ENCODE measurements at places on chromosomes 12 and 14.

GRCh38 chr12:46470975-46471374 lies 98.4 kb upstream of the SLC38A2 start:
- DNase-seq = no peak

- DNase-seq = no peak
Measured at GRCh38 chr12:18859400-18859799, 121.5 kb downstream of the CAPZA3 start.

GRCh38 chr12:123940627-123940966 lies 32.0 kb downstream of the CCDC92 start:
- no peak for DNase-seq

DNA sequence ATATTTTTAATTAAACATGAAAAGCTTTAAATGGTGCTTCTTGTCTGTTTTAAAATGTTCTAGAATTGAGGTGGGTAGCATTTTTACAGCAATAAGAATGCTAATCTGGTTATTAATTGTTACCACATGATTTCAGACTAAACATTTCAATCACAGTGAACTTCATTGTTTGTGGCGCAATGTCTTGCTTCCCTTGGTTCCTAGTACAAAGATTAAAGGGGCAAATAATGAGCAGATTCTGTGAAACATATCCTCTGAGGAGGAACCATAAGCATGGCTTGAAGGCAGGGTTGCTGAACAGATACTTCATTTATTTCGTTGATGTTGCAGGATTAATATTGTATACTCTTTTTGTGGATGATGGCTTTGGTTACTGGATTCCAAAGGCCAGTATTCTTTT lies 162.1 kb downstream of the FUT8 start:
- DNase-seq = no peak

GRCh38 chr12:104796475-104796862 lies 161.6 kb downstream of the SLC41A2 start:
- DNase-seq = no peak

GRCh38 chr14:100955201-100955600 lies 51.7 kb upstream of the RTL1 start:
- no peak for DNase-seq

GRCh38 chr12:27915021-27915420 lies 57.5 kb downstream of the PTHLH start:
- no peak for DNase-seq

DNA sequence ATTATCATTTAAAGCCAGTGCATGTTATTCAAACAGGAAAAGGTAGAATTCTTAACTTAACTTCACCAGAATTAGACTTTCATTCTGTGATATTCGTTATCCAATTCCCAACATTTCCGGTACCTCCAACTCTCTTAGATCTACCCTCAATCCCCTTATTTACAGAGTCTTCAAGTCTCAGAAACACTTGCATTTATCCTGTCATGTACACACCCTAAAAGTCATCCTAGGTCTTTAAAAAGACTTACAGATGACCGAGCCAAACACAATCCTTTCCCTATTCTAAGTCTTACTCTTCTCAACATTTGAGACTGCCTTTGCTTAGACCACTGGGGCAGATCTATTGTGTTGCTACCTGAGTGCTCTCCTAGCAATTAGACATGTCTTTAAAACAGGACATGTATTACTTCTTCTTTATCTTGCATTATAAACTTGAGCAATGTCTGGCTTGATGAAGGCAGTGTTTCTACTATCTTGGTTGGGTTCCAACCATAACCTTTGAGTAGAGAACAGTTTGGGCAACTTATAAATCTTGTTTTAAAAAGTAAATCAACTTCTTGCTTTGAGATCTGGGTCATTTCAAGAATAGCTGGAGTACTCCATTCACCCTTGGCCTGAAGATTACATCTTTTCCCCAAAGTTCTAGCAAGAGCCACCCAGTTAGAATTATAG lies 140.6 kb upstream of the PLEKHG7 start:
- DNase-seq = no peak

DNA sequence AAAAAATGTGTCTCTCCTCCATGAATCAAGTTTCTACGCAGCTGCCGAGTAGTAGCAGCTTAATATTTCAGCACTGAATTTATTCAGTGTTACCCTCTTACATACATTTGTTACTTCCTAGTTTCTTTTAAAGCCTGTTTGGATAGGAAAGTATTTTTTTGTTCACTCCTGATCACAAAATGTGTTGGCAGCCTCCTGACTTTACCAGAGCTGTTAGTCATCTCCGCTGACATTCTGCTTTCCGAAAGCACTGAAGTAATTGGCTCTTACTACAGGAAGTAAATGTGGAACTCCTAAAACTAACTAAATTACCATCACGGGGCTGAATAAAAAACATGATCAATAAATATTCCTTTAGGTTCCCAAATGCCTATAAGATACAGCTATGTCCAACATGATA lies 225.5 kb downstream of the EPS8 start:
- no peak for DNase-seq

DNA sequence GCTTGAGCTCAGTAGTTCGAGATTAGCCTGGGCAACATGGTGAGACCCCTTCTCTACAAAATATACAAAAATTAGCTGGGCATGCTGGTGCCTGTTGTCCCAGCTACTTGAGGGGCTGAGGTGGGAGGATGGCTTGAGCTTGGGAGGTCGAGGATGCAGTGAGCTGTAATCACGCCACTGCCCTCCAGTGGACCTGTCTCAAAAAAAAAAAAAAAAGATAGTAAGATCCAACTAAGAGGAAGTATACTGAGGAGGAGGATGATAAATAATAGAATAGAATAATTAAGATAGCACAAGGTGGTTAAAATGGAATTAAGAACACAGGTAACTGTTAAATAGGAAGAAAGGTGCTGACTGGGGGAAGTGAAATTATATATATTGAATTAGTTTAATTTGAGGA lies 37.0 kb upstream of the BAZ1A start:
- DNase-seq = no peak

- DNase-seq = no peak
Measured at GRCh38 chr14:45254771-45255170, 1.8 kb upstream of the MIS18BP1 start.

- peak; percentile 94 for DNase-seq
Measured at GRCh38 chr12:71947645-71948105, 9.0 kb downstream of the TPH2 start.

DNA sequence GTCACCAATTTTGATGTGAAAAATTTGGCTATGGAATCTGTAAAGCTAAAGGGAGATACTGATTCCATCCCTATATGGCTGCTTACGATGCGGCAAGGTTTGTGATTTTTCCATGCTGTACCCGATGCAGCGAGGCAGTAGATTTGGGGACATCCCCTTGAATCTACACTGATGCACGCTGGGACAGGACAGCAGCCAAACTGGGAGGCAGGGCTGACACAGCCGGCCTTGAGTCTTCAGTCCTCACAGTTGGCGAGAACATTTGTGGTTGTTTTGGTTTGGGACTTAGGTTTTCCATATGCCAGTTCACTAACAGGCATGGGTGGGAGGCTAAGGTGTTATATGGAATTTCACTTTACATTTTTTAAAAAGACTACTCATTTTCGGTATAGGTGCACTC lies 3.8 kb downstream of the GALNT16 start:
- peak; percentile 86 for DNase-seq

- DNase-seq = no peak
Measured at GRCh38 chr14:55329999-55330710, 58.9 kb downstream of the FBXO34 start.

DNA sequence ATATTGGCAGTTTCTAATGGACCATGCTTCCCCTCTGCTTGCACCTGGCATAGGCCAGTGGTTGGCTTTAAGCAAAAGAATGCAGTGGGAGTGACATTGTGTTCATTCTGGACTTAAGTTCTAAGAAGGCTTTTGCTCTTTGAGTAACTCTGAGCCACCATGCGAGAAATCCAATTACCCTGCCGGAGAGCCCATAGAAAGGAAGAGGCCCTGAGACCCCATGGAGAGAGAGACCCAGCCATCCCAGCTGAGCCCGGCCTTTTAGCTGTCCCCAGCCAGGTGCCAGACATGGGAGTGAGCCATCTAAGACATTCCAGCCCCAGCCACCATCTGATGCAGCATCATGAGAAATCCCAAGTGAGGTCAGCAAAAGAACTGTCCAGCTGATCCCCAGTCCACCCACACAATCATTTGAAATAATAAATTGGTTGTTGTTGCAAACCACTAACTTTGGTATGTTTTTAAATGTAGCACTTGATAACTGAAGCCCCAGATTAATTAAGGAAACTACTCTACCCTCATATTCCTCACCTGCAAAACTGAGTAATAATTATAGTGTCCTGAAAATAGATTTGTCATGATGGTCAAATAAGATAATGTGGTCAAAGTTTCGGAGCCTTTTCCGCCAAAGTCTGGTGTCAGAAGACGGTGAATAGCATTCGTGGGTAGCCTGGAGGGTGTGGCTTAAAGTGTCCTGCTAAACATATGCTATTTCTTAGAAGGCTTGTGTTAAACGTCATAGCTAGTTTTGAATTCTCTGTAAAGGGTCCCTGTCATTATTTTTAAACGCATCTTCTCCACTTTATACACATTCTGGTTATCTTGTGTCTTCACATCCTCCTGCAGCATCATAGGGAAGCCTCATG lies 166.6 kb upstream of the PELI2 start:
- no peak for DNase-seq

- DNase-seq = no peak
Measured at GRCh38 chr12:110919720-110920119, 659 bp downstream of the MYL2 start.

GRCh38 chr14:77186911-77187648 lies 5.5 kb downstream of the TMEM63C start:
- DNase-seq = no peak

GRCh38 chr14:52992236-52992870 lies 41.5 kb upstream of the FERMT2 start:
- no peak for DNase-seq

GRCh38 chr12:56931474-56931978 lies 2.7 kb downstream of the SDR9C7 start:
- no peak for DNase-seq

DNA sequence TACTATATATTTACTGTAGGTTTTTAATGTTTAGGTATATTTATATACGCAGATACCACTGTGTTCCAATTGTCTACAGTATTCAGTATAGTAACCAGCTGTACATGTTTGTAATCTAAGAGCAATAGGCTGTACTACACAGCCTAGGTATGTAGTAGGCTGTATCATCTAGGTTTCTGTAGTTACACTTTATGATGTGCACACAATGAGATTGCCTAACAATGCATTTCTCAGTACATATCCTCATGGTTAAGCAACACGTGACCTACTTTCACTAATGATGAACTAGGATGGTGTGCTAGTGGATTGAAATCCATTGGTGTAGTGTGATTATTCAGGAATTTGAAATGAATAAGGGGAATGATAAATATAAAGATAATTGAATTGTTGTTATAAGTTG lies 77.7 kb downstream of the ETNK1 start:
- DNase-seq = no peak

DNA sequence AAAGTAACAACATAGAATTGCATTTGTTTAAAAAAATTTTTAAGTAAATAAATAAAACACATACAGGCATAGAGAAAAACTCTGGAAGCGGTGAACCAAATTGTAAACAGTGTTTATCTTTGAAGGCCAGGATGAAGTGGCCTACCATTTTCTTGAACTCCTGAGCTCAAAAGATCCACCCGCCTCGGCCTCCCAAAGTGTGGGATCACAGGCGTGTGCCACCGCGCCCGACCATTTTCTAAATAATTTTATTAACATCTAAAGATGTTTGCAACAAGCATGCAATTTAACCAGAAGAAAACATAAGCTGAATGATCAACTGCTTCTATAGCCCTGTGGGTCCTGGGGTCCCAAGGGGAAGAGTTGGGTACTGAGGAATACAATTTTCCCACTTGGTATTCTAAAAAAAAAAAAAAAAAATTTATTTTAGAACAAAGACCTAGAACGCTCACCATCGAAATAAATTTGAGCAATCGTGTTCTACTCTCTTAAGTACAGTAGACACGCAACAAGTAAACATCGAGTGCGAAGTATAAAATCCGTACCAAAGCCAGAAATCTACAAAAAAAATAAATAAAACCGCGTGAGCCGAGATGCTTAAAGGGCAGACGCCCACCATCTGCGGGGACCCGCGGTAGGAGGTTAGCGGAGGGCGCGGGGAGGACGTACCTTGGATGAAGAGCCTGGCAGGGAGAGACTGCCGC lies 484 bp downstream of the MIS18BP1 start:
- DNase-seq = peak; percentile 5

DNA sequence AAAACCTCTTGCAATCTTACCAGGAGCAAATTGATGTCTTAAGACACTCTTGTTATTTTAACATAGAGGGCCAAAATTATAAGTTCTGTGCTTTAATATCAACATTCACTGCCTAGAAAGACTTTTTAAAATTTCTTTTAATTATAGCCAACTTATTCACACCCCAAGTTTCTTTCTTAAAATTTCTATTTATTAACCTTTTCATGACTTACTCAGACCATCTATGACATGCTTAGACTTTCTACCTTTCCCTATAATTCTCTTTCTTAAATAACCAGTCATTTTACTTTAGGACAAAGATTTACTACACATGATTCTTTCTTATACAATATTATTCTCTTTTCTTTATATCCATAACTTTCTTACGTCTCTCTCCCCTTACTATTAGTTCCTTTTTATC lies 220.4 kb downstream of the NUBPL start:
- DNase-seq = peak; percentile 1

Measured in cerebellar cortex (tissue), 1 donor.